ENCODE measurements at places on chromosomes 7 and 10.
A peak's percentile ranks its signal among the peaks of the same experiment; 100 is the strongest.

GRCh38 chr10:16915300-16915699 lies 98.1 kb upstream of the RSU1 start:
- no peak for DNase-seq

- DNase-seq: no peak
These were observed 42.1 kb upstream of the CXCL12 start for GRCh38 chr10:44427037-44427436.

GRCh38 chr10:26517141-26517867 lies 79.2 kb downstream of the APBB1IP start:
- DNase-seq: no peak

DNA sequence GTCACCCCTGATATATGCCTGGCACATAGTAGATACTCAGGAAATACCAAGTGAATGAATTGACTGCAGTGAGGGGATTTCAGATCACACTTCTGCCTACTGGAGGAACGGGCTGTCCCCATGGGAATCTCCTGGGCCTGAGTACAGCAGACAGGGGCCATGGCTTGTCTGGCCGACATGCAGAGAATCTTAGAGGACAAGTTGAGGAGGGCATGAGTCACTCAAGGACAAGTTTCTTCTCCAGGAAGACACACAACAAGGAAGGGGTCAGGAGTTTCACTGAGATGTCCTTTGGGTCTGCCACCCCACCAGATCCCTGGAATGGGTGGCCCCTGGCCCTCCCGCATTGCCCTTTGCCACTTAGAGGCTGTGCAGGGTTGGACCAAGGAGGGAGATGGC lies 20.7 kb downstream of the PLPP4 start:
- DNase-seq: no peak

DNA sequence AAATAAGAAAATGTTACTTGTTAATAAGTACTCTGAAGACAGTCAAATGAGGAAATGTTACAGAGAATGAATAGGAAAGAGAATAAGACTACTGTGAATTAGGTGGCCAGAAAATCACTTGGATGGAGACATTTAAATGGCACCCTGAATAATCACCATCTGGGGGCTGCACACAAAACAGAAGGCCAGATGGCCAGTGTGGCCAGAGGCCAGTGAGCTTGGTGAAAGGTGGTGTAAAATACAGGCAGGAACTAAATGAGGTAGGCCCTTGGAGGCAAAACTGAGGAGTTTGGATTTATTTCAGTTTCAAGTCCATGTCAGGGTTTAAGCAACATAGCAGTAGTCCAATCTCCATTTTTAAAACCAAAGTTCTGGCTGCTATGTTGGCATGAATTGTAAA lies 126.7 kb downstream of the TSPAN12 start:
- DNase-seq: no peak

- peak; percentile 30 for DNase-seq
These were observed 201.2 kb downstream of the DIP2C start for GRCh38 chr10:488081-488932.

DNA sequence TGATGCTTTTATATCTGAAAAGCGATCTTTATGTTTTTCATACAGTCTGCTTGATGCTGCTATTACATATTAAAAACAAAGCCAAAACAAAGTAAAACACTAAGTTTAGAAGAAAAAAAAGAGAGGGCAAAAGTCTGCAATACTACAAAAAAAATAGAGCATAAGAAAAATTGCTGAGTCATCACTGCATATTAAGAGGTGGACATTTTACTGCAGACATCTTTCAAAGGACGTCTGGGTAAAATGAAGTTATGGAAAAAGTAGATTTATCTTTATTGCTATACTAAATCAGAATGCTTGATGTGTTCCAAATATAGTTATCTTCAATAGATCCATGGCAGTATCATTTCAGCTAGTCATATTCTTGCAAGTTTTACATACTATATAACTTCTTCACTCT lies 172.0 kb downstream of the MAGI2 start:
- DNase-seq: no peak

- DNase-seq: no peak
These were observed 30.5 kb downstream of the TACC2 start for GRCh38 chr10:122019414-122019975.

DNA sequence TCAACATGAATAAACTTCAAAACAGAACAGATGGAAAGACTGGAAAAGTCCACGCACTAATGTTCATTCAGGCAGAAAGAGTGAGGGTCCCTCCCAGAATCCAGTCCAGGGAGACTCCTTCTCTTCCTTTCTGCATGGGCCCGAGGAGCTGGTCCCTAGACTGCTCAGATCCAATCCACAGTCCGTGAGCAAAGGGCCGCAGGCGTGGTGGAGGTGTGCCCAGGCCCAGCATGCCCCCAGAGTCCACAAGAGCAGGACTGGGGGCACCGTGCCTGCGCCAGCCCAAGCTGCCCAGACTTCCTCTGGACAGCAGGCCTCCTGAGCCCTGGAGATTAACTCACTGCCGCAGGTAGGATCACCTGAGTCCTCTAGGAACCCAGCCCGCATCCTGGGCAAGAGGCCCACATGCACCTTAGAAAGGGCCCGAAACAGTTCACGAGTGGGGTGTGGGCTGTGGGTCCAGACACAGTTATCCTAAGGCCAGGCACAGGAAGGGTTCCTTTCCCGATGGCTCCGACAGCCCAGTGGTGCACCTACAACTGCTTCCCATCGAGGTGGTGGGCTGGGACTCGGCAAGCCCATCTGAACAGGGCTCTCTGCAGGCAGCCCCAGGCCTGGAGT lies 531.0 kb downstream of the DNAJB6 start:
- no peak for DNase-seq

DNA sequence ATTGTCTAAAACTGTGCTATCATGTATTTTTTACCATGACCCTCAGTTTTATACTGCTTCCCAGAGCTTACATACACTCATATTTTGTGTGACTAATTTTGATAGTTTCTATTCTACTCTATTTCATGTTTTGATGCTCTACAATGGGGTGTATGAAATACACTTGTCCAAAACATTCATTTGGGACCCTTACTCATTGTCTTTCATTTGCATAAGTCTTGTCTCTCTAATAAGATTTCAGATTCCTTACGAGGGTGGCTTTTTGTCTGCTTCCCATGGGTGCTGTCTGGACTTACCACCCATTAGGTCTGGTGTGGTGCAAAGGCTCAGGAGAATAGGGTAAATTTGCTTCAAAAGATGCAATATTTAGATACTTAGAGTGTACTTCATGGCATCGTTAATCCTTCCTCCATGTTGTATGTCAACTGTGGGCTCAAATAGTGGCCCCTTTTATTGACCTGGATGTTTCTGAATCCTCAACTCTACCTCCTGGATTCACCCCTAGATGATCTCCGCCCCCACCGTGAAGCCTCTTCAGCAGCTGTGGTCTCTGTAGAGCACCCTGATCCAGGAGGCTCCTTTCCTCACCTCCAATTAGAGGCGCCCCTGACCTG lies 3.6 kb upstream of the GIMAP5 start:
- DNase-seq: peak; percentile 28

DNA sequence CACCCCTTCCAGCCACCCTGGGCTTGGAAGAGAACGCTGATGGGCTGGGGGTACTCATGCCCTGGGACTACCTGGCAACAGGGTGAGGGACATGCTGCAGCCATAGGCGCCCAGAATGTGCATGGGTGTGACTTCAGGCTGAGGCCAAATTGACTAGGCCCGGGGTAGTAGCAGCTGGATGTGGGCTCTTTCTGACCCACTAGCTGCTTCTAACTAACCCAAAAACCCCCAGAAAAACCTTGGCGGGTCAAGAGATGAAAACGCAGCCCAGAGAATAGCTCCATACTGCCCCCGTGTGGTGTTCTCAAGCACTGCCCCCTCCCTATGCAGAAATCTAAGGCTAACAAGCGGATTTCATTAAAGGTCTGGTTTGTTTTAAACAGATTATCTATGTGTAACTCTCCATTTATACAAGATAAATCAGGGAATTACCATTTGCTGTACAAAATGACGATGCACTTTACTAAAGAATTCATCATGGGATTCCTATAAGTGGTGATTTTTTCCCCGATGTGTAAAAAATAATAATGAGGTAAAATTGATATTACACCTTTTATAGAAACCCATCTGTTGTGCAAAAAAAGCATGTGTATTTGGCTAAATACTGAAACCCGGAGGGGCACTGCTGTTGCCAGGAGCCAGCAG lies 4.2 kb downstream of the SMARCD3 start:
- DNase-seq: peak; percentile 72

DNA sequence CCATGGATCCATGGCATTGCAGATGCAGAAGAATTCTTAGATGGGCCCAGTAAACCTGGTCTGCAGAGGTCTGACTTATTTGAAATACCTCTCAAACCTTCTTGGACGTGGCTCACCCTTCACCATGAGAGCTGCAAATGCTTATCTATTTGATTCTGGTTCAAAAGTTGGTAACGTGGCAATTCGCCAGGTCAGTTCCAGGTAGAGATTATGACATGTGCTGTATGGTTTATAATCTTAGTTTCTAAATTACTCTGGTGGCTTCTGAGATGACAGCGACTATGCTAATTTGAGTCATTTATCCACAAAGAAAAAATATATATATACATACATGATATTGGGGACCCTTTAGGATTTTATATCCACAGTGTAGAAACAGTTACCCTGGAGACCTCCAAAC lies 68.8 kb downstream of the NRP1 start:
- DNase-seq: peak; percentile 73

- no peak for DNase-seq
These were observed 294.3 kb downstream of the RPS24 start for GRCh38 chr10:78327778-78328591.

- no peak for DNase-seq
These were observed 4.0 kb downstream of the HOXA5 start for GRCh38 chr7:27139334-27140125.

DNA sequence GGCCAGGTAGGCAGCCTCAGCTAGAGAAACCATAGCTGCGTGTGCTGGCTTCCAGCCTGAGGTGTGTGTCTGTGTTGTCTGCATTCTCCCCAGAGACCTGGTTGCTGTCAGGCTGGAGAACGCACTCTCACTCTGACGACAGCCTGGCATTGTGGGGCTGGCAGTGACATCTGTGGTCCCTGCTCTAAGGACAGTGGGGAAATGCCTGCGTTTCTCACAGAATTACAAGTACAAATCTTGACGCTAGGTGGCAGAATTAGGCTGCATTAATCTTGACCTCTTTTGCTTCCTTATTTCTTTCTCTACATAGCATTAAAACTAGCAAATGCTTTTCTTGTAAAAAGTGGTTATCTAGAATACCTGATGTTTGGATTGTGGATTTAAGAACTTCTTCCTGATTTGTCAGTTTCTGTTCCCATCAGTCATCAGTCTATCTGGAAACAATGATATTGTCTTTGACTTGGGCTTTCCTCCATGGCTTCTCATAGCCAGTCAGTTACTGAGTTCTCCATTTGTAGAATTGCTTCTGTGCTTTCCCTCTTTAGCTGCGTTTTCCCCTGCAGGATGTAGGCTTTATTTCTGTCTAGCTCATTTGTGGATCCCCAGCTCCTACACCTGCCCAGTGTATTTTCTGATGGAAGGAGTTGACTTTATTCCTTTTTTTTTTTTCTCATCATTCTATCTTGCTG lies 86.0 kb downstream of the FANK1 start:
- DNase-seq: peak; percentile 31

DNA sequence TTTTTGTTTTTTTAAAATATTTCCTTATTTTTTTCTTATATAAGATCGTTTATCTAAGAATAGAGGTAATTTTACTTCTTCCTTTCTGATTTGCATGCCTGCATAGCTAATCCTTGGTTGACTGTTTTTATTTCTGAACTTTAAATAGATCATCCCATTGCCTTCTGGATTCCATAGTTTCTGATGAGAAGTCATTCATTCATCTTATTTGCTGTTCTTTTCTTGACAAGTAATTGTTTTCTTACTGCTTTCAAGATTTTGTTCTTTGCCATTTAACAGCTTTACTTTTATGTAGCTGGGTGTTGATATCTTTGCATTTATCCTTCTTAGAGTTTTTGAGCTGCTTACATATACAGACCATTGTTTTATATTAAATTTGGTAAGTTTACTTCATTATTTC lies 437.9 kb downstream of the SDK1 start:
- no peak for DNase-seq

DNA sequence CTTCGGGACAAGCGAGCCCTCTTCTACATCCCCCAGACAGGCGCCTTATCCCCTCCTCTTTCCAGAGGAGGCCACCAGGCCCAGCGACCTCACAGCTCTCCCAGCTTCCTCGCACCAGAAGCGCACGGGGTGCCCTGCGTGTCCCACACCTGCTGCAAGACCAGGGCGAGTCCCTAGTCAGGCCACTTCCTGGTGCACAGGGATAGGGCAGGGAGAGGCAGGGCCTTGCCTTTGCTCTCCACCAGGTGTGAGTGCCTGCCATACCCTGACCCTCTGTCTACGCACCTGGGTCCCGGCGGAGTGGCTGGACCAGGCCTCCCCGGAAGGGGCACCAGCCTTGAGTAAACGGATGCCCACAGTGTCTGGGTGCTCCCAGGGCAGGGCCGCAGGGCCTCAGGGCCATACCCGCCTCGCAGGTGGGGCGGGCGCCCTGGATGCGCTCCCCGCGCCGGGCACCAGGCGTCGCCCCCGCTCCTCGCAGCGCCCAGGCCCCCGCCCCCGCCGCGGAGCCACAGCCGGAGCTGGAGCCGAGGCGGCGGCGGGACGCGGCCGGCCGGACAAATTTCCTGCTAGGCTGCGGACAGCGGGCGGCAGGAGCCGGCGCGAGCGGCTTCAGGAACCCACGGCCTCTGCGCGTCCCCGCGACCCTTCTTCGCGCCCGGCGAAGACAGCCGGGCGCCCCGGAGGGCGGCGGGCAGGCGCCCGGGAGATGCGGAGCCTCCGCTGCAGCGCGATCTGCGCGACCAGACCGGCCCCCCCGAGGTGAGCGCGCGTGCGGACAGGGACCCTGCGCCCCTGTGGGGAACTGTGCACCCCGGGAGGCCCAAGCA lies at the start of gene PTPRE:
Gene PTPRE (plus strand): TSS at position 556 of the 830 bp plus-strand sequence. CDS start 133,779 bp downstream, outside the sequence.
- DNase-seq: peak; percentile 80
